Stomach (tissue), 19 donors: ENCODE measurements at places on chromosomes 7 and 10. TPM values are rescaled to one million over a fixed set of nuclear protein-coding genes. Genes with fewer than 3 reads are reported as not detected.
A peak's percentile ranks its signal among the peaks of the same experiment; 100 is the strongest.

- no peak for DNase-seq
Observed at GRCh38 chr7:31991846-31992245, 78.4 kb downstream of the PDE1C start.

- DNase-seq: no peak
Observed at GRCh38 chr7:94662548-94662947, 6.6 kb upstream of the SGCE start.

DNA sequence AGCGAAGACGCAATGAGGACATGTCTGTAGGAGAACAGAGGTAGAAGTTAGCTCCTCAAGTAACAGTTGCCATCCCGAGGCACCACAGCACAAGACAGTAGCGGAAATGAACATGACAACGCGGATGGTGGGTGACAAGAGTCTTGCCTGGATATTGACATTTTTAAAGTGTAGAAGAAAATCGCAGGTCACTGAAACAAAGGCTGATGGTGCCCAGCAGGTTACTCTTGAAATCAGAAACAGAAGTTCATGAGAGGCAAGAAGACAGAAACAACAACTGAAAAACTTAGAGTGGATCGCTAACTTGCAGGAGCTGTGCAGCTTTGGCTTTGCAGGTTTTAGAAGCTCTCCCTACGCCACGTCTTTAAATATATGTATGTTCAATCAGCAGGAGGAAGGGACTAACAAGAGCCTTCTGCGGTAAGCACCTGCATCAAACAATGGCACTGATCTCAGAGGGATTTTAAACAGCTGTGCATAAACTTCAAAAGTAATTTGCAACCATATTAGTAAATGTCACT, 1.8 kb downstream of the PRKCQ start:
- DNase-seq: no peak

DNA sequence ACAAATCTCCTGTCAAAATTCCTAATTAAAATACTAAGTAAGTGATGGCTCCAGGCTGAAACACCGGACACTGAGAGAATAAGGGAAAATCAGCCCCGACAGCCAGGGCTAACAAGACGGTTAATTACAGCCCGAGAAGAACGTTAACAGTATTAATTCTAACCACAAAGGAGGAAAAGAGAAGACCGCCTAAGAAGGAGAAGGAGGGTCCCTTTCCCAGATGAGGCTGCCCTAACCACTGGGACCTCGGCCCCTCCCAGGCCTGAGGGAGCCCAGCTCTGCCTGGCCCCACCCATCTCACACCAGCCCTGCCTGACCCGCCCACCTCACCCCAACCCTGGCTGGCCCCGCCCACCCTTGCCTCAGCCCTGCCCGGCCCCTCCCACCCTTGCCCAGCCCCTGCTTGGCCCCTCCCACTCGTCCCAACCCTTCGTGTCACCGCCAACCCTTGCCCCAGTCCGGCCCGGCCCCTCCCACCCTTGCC, 51.3 kb downstream of the PWWP2B start:
- DNase-seq: peak; percentile 94

GRCh38 chr10:119852822-119853221, 19.8 kb downstream of the MCMBP start:
- no peak for DNase-seq

DNA sequence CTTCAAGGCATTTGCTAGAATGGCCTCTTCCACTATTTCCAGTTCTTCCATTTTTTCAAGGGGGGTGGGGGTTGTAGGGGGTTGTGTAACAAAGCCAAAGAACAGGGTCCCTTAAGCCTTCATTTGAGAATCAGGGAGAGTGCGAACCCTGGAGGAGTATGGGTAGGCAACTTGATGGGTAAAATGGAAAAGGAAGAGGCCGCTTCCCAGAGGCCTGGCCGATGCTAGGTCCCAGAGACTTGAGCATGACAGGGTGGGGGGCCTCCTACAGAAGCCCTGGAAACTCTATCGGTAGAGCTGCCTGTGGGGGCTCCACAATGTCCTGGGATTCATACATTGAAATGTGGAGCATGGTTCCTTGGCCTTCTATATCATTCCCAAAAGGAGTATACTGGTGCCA, 9.1 kb upstream of the HOXA13 start:
- no peak for DNase-seq

- no peak for DNase-seq
Observed at GRCh38 chr10:38093816-38094157, 350 bp upstream of the ZNF37A start.

- no peak for DNase-seq
Observed at GRCh38 chr7:1121886-1122831, 34.2 kb downstream of the GPER1 start.

GRCh38 chr7:138354066-138354465, 106.0 kb upstream of the TRIM24 start:
- DNase-seq: no peak

The CNTNAP2 gene
- 4.1 TPM for total RNA-seq

The CALHM3 gene
- not detected for total RNA-seq

The PTN gene
- total RNA-seq: 6.7 TPM

The MCM10 gene
- total RNA-seq: 3.5 TPM
